Tibial nerve (tissue), 4 donors: ENCODE measurements at places on chromosomes 16 and 17. TPM values are rescaled to one million over a fixed set of nuclear protein-coding genes. Genes with fewer than 3 reads are reported as not detected.
A peak's percentile ranks its signal among the peaks of the same experiment; 100 is the strongest.

Gene DNAI2
- not detected for total RNA-seq

Gene IGF2BP1
- not detected for total RNA-seq

Gene DUSP14
- 21.9 TPM for total RNA-seq

Gene SEZ6
- total RNA-seq, result not detected

Gene TCAP
- 5.5 TPM for total RNA-seq

Gene SOST
- not detected for total RNA-seq

Gene ARL5C
- total RNA-seq, result not detected

Gene C16orf86
- 20.1 TPM for total RNA-seq

Gene CD68
- 36.1 TPM for total RNA-seq

DNA sequence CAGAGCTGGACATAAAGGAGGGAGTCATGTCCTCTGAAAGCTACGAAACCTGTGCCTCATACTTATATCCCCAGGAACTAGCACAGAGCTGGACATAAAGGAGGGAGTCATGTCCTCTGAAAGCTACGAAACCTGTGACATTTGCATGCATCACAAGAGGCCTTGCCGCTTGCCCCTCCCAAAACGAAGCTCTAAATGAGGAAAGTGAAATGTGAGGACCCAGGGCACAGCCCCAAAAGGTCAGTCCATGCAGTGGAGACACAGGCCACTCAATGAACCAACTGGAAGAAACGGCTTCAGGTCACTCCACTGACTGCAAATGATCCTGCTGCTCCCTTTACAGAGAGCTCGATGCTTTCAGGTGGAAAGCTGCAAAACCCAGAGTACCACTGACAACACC is 38.3 kb downstream of the COG7 start:
- DNase-seq, result no peak

GRCh38 chr16:52440248-52440647 is 106.7 kb downstream of the TOX3 start:
- DNase-seq, result no peak

GRCh38 chr17:58383892-58384462 is 32.0 kb upstream of the SUPT4H1 start:
- no peak for DNase-seq

DNA sequence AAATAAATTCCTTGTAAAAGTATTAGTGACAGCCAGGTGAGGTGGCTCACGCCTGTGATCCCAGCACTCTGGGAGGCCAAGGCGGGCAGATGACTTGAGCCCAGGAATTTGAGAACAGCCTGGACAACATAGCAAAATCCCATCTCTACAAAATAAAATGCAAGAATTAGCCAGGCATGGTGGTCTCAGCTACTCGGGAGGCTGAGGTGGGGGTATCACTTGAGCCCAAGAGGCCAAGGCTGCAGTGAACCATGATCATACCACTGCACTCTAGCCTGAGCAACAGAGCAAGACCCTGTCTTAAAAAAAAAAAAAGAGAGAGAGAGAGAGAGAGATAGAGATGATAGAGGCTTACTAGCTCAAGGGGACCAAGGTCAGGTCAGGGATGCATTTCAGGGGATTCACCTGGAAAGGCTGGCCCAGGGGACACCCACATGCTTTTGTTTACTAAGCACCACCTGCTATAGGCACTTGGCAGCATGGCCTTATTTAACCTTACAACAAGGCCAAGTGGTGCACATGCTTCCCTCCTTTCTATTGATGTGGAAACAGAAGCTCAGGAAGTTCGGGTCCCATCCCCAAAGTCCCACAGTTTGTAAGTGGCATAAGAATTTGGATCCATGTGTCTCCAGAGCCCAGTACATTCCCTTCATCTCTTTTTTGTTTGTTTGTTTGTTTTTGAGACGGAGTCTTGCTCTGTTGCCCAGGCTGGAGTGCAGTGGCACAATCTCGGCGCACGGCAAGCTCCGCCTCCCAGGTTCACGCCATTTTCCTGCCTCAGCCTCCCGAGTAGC is 12.4 kb upstream of the SRCIN1 start:
- DNase-seq, result no peak

GRCh38 chr17:28985950-28986713 is 19.7 kb downstream of the SEZ6 start:
- DNase-seq, result no peak

- no peak for DNase-seq
Measured at GRCh38 chr17:49990331-49990730, 4.7 kb downstream of the DLX3 start.

DNA sequence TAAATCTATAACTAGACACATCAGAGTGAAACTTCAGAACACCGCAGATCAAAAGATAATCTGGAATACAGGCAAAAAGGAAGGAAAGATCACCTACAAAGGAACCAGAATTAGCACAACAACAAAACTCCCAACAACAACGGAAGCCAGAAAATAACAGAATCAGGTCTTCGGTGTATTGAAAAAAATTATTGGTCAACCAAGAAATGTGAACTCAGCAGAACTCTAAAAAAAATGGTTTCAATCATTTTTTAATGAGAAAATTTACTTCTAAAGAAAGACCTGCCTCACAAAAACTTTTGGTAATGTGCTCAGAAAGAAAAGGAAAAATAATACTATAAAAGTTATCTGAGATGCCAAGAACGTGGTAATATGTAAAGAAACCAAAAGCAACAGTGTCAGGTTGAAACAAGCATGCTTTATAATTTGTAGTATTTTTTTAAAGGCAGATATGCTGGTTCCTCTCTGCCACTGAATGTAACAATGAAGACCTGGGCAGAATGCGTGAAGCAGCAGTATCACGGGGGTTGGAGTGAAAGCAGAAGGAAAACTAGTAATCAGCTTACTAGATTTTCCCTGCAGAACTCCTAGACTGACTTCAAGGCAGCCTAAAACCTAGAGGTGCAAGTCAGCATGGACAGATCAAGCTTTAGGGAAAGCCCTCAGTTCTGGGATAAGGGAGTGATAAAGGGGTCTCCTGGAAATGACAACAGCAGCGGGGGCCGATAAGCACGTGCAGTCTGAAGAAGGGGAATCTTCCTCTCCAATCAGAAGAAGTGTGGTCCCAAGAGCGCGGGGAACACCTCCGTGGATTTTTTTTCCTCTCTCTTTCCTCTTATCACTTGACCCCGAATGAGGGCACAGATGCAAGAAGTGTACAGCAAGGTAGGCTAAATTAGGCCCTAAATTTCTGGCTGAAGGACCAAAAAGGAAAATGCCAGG is 80.9 kb upstream of the TEKT1 start:
- DNase-seq, result no peak

GRCh38 chr17:40017422-40018080 is 2.3 kb downstream of the CSF3 start:
- no peak for DNase-seq

- DNase-seq, result no peak
Measured at GRCh38 chr16:1667271-1667670, 10.8 kb upstream of the JPT2 start.

DNA sequence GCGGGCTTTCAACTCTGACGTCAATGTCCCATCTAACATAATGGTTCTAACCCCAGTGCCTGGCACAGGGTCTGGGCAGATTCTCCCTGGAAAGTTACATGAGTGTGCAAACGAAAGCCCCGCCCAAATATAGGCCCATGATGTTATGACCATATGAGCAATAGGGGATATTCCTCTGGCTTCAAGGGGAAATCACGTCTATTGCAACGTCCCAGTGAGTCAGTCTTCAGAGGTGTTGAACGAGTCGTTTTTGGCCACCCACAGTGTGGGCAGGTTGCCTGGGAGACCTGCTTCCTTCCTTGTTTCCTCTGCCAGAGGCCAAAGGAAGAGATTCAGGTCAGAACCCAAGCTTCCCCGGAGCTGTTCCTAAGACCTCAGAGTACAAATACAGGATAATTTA is 30.3 kb downstream of the PIK3R5 start:
- DNase-seq, result no peak

DNA sequence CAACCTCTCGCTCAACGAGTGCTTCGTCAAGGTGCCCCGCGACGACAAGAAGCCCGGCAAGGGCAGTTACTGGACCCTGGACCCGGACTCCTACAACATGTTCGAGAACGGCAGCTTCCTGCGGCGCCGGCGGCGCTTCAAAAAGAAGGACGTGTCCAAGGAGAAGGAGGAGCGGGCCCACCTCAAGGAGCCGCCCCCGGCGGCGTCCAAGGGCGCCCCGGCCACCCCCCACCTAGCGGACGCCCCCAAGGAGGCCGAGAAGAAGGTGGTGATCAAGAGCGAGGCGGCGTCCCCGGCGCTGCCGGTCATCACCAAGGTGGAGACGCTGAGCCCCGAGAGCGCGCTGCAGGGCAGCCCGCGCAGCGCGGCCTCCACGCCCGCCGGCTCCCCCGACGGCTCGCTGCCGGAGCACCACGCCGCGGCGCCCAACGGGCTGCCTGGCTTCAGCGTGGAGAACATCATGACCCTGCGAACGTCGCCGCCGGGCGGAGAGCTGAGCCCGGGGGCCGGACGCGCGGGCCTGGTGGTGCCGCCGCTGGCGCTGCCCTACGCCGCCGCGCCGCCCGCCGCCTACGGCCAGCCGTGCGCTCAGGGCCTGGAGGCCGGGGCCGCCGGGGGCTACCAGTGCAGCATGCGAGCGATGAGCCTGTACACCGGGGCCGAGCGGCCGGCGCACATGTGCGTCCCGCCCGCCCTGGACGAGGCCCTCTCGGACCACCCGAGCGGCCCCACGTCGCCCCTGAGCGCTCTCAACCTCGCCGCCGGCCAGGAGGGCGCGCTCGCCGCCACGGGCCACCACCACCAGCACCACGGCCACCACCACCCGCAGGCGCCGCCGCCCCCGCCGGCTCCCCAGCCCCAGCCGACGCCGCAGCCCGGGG is 1.3 kb downstream of the FOXC2 start:
- no peak for DNase-seq

- no peak for DNase-seq
Measured at GRCh38 chr17:36088670-36089338, 1.1 kb downstream of the CCL3 start.

DNA sequence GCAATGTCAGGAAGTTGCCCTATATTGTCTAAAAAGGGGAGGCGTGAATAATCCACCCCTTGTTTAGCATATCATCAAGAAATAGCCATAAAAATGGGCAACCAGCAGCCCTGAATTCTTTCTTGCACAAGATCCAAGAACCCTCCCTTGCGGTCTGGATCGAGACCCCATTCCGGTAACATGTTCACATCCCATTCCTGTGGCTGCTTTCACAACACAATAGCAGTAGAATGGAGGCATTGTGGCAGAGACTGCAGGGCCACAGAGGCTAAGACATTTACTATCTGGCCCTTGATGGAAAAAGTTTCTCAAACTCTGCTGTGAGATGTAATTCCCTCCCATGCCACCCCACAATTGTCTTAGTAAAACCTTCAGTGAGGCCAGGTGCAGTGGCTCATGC is 73.2 kb downstream of the RMI2 start:
- no peak for DNase-seq

DNA sequence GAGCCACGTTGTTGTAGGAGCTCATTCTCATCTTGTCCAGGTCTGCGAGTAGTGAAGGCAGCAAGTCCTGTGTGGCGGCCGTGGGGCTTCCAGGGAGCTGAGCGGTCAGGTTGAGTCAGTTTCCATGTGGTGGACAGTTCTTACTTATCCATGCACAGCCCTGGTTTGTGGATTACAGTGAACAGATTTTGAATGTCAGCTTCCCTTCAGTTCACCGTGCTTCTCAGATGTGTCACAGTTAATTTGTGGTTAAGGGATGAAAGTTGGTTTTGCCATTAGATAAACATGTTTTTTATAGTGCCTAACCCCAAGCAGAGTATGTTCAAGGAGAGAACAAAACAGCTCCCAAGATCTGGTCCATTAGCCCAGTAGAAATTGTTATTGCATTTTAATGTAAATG is 103.1 kb downstream of the RPTOR start:
- no peak for DNase-seq

- no peak for DNase-seq
Measured at GRCh38 chr17:48626245-48627117, at the start of gene HOXB9. Gene HOXB9, minus strand, starts transcription at chr17:48626358. Its CDS starts 89 bp downstream, at chr17:48626269.

- DNase-seq, result no peak
Measured at GRCh38 chr17:63382826-63383225, 63.3 kb downstream of the CYB561 start.

DNA sequence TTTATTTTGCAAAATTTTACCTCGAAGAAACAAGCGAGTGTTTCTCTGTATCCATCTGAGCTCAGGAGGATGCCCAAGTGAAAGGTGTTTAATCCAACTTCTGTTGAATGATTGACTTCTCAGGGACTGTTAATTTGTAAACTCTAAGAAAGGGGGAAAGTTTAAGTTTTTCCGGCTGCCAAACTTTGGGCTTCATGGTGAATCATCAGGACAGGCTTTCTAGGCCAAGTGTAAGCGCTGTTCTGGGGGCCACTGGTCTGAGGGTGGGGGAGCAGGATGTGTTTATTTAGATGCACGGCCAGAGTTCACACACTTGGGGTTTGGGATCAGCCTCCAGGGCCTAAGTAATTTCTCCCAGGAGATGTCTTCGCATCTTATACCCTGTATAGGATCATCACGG is 110.4 kb downstream of the PITPNC1 start:
- no peak for DNase-seq

DNA sequence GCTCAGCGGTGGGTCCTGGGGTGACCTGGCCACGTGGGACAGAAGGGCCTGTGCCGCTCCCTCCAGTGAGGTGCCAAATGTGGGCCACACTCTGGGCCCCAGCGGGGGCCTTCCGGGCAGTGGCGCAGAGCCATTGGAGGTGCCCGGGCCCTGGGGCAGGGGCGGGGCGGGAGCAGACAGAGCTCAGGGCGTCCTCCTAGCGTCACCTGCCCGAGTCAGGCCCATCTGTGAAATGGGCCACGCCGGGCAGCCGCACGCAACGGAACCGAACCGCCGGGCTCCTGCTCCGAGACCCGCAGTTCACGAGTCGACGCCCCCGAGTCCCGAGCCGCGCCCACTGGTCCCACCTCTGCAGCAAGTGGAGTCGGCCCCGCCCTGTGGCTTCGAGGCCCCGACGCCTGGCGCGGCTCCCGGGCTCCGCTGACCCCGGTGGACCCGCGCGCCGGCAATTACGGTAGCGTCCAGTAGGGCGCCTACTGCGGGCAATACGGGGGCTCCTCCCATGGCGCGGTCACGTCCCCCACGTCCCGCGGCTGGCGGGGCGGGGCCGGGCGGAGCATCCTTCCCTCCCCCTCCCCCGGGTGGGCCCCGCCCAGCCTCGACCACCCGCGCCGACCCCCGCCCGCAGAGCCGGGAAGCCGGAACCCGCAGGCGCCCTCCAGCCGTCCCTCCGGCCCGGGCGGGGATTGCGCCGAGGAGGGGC is 1.9 kb downstream of the SLC16A3 start:
- peak; percentile 71 for DNase-seq

DNA sequence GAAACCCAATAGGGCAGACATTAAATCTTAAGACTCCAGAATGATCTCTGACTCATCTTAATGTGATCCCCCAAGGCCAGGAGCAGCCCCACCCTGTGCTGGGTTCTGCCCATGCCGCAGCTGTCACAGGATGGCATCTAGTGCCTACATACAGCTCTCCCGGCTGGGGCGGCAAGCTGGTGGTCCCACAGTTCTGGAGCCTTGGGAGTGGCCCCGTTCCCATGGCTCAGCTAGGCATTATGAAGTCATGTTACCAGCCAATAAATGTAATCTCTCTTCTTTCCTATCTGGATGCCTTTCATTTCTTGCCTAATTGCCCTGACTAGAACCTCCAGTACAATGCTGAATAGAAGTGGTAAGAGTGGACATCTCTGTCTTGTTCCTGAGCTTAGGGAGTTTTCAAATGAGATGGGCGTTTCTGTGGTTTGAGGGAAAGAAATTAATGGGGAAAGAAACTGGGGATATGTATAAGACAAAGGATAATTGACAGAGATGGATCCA is 95.7 kb upstream of the DNAH17 start:
- no peak for DNase-seq

GRCh38 chr17:53635444-53635843 is 187.3 kb upstream of the KIF2B start:
- no peak for DNase-seq
